ENCODE measurements at places on chromosomes 2 and 18. TPM values are rescaled to one million over a fixed set of nuclear protein-coding genes. Genes with fewer than 3 reads are reported as not detected.

DNA sequence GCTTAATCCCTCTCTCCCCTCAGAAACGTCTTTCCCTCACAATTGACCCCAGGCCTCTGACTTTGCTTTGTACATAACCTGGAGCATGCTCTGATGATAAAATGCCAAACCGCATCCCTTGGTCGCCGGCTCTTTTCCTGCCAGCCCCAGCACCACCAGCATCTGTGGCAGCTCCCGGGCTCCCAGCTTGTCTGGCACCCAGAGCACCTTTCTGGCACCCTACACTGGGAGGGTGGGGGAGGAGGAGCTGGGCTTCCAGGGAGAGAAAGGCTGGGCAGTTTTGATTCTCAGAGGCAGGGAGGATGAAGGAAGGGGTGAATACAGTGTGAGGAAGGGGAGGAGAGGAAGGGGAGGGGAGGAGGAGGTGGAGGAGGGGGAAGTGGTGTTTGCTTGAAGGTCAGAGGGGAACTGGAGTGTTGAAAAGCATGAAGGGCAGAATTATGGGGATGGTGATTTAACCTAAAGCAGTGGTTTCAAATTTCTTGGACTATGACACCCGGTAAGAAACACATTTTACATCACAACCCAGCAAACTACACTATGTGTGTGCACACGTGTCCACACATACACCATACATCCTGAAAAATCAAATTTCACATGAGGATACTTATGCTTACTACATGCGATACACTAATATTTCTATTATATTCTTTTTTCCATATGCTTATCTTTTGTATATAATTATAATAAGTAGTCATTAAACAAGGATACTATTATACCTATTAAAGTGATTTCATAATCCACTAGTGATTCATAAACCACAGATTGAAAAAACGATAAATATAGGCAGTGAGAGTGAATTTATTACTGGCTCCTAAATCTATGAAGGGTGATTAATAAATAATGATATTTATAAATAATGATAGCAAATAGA is 30.0 kb upstream of the IGFBP2 start:
- DNase-seq, result no peak

- no peak for DNase-seq
Observed at GRCh38 chr2:10405448-10405847, 42.7 kb downstream of the ODC1 start.

GRCh38 chr2:221465776-221466175 is 106.3 kb downstream of the EPHA4 start:
- DNase-seq, result no peak

- peak; percentile 24 for DNase-seq
Observed at GRCh38 chr18:62486290-62486964, 36.4 kb upstream of the ZCCHC2 start.

DNA sequence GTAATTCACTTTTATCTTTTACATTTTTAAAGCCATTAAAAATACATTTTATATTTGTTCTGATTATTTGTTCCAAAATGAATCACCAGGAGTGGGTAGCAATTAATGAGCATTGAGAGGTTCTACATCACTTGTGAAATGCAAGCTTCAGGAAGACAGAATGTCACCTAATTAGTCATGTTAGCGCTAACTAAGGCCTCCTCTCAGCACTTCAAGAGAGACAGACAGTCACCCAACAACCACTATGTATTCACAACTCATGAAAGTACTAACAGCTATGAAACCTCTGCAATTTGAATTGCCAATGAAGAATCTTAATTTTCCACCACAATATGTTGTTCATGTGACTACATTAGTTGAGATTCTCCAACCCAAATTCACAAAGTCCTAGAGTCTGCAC is 611.0 kb downstream of the KCNJ3 start:
- no peak for DNase-seq

DNA sequence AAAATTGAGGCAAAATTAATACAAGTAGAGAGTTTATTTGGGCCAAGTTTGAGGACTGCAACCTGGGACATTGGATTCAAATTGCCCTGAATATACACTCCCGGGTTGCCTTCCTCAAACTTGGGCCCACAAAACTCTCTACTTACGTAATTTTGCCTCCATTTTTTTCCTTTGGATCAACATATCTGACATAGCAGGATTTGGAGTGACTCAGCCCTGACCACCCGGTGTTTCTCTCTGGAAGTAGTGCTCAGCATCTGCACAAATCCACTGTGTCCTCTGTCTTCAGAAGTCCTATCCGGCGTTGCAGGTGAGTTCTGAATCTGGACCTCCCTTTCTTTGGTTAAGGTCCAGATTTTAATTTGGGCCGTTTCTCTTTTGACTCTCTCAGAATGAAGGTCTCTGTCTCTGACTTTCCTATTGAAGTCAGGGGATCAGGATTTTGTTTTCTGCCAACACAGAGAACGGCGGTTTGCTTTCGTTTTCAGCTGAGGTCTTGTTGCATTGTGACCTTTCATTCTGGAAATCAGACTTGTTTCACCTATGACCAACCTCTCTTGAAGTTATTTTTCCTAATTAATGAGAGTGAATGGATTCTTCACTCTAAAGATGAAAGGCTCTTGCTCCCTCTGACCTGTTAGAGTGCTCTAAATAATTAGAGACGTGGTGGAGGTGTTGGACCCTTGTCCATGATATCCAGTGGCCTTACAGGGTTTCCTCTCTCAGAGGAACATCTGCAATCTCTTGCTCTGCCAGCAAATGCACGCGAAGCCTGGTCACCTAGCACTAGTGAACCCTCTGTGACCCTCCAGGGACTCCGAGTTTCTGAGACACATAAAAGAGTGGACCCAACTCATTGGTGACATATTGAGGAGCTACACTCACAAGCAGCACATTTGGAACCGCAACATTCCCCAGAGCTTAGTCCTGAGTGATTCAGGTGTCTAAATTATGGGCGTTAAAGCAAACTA is 13.6 kb downstream of the TCF23 start:
- DNase-seq, result no peak

DNA sequence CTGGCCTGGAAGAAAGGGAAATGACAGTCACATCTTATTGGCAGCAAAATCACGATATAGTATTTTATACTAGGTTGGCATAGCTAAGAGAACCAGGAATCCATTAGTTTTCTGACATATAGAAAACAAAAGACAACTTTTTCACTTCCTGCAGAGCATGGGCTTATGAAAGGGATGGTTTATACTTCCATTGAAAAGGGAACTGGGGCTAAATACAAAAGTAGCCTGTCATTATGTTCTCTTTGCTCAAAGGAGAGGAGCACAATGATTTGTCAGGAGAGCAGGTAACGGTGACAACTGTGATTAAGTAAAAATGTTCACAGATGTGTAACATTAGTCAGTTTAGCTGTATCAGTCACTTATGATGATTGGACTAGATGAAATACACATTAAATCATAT is 46.4 kb downstream of the SLC25A12 start:
- no peak for DNase-seq

FSHR gene
- not detected for total RNA-seq

LRATD1 gene
- total RNA-seq, result 7.1 TPM

SULT1C4 gene
- 3.6 TPM for total RNA-seq

CKAP2L gene
- 1.9 TPM for total RNA-seq

SCN7A gene
- total RNA-seq, result 21.9 TPM

RTP5 gene
- total RNA-seq, result not detected

CCDC141 gene
- total RNA-seq, result 22.5 TPM
